DMS 273 treated with DMSO at 0.1 percent for 48 hours (cell line): ENCODE measurements at places on chromosomes 13 and 19.

GRCh38 chr19:43956827-43957226 is 5.8 kb downstream of the ZNF221 start:
- DNase-seq: no peak

GRCh38 chr13:79519255-79519654 is 38.3 kb downstream of the NDFIP2 start:
- no peak for DNase-seq

DNA sequence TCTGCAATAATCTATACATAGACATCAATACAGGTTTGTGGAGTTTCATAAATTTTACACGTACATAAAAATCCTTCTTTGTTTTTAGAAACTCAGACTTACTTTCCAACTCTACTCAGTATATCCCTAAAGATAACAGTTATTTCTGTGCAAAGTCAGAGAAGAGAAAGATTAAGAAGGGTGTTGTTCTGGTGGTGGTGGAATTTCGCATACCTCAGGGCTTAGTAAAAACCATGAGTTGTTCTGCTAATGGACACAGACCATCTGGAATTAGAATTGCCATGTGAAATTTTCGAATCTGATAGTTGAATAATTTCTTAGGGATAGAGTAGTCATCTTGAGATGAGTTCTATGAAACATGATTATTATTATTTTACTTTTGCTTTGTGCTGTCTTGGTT is 102.7 kb downstream of the ZAR1L start:
- no peak for DNase-seq

DNA sequence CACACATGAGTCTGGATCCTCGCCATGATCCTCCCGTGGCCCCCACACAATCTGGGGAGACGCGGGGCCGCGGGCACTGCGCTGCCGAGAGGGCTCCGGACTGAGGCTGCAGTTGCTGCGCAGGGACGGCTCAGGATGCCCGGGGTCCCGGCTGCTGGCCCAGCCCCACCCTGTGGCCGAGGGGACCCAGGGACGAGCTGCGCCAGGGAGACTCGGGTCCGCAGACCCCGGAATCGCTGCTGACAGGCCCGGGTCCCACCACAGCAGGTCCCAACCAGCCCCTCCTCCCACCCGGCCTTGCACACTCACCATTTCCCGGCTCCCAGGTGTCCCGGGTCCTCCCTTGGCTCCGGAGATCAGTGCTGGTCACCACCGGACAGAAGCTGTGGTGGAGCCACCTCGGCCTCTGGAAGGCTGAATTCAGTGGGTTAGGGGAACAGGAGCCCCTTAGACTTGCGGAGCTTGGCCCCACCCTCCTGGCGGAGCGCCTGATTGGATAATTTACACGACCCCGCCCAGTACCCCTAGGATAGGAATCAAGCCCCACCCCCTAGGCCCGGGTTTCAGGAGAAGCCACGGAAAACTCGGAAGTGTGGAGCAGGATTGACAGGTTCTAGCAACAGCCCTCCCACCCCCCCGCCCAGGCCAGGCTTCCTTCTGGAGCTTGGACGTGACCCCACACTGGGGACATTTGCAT is 57.4 kb downstream of the ZNF44 start:
- DNase-seq: no peak

DNA sequence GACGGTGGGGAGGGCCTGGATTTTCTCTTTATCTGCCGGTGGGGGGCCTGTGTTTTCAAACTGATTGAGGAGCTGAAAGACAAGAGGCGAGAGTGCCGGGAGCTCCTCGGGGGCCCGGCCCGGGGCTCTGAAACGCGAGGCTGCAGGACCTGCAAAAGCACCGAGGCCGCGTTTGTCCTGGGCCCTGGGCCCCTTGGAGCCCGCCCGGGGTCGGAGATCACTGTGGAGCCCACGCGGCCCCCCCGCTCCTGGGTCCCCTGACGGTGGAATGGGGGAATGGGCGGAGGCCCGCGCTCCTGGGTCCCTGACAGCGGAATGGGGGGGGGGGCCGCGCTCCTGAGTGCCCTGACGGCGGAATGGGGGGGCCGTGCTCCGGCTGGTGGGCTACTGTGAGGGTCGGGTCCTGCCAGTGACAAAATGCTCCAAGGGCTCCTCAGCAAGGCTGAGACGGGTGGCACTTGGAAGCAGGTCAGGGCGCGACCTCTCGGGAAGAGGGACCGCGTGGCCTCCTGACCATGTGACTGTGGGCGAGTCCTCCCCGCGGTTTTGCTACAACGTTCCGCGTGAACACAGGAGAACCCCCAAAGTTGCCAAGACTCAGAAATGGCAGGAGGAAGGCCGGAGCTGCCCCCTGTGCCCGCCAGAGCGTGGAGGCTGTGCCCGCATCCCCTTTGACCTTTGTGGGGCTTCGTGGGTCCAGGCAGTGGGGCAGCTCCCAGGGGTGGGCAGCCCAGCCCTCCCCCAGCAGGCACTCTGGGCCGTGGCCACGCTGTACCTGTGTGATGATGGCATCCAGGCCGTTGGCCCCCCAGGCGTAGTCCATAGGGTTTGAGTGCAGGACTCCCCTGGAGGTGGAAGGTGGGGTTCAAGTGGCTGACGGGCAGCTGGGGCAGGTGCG is 9.5 kb downstream of the FGF22 start:
- DNase-seq: no peak

GRCh38 chr13:74361274-74361673 is 227.1 kb upstream of the KLF12 start:
- no peak for DNase-seq

DNA sequence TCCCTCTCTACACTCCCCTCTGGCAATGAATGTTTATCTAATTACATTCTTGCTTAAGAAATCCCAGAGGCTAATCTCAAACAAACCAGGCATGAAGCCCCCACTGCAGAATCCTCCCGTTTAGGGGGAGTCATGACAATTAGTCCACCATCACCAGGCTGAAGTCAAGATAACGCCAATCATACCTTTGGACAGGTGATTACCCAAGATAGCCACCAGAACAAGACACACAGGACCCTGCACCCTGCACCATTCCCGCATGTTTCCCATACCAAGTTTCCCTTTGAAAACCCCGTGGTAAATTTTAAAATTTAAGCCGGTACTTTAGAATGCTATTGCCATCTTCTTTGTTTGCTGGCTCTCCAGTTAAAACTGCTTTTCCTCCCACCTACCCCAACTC is 64.8 kb upstream of the XPO4 start:
- no peak for DNase-seq

DNA sequence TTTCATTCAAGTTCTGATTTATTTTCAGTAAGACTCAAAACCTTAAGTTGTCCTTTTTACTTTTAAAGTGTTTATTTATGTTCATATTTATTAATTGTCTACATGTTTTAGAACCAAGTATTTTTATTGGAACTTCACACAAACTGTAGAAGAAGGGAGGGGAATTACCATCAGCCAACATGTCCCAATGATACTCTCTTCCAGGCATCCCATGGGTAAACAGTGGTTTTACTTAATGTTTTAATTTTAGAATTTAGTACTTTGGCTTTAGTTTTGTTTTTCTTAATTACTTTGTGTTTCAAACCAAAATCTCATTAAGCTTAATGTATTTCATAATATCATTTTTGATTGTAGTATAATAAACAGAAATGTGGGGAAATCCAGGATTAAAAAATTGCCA is 5.2 kb downstream of the TNFSF13B start:
- no peak for DNase-seq

DNA sequence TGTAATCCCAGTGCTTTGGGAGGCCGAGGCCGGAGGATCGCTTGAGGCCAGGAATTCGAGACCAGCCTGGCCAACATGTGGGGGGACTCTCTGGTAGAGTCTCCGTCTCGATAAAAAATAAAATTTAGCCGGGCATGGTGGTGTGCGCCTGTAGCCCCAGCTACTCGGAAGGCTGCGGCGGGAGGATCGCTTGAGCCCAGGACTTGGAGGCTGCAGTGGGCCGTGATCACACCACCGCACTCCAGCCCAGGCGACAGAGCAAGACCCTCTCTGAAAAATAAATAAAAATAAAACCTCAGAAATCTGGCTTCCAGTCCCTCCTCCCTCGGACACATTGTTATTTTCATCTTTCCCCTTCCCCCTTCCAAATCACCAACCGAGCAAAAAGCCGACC is 332 bp downstream of the IRGQ start:
- no peak for DNase-seq
